ENCODE measurements at places on chromosomes 5 and 9.

DNA sequence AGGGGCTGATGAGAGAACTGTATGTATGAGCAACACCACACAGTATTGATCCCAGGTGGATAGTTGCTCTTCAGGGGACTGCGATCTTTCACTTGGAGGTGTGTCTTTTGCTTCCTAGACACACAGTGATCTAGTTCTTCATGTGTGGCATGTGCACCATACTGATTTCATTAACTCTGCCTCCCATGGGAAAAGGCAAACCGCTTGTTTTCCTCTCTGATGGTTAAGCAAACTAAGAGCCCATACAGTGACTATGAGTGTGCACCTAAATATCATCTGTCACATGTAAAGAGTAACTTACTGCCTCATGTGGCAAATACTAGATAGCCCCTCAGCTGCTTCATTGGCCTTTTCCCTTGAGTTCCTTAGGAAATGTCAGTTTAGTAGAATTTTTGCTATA, 147.3 kb downstream of the TLE4 start:
- DNase-seq = no peak

DNA sequence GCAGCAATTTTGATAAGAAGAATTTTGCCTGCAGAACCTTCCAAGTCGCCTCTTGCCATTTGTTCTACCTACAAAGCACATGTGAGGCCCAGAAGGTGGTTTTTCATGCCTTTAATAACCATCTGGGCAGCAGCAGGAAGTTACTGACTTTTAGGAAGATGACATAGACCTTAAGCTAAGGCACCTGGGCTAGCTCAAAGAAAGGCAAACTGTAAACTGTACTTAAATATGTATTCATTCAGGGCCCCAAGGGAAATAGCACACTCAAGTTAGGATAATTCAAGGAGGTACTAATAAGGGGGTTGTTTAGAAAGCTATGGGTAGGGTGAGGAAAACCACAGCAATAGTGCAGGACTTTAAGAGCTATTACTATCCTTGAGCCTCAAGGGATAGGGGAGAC, 57.3 kb upstream of the HSPB3 start:
- DNase-seq = no peak

GRCh38 chr9:99896119-99896518, 10.3 kb upstream of the STX17 start:
- no peak for DNase-seq

GRCh38 chr5:75043633-75044264, 8.6 kb downstream of the GCNT4 start:
- no peak for DNase-seq

DNA sequence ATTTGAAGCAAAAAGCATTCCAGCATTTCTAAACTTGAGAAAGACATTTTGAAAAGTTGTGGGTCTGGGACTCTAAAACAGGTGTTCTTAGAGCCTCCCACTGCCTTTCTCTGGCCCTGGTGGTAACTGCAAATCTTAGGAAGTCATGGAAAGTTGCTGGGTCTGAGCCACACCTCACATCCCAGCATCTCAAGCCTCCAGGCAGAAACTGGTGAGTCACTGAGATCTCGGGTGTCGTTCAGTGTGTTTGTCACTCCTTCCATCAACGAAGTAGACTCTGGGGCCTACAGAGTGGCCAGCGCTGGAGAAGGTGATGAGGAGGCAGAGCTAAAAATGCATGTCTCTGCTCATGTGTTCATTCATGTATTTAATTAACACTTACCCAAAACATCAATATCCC, 59.6 kb upstream of the C5orf58 start:
- no peak for DNase-seq

- DNase-seq = no peak
Measured at GRCh38 chr9:121786998-121787422, 135.6 kb downstream of the DAB2IP start.

DNA sequence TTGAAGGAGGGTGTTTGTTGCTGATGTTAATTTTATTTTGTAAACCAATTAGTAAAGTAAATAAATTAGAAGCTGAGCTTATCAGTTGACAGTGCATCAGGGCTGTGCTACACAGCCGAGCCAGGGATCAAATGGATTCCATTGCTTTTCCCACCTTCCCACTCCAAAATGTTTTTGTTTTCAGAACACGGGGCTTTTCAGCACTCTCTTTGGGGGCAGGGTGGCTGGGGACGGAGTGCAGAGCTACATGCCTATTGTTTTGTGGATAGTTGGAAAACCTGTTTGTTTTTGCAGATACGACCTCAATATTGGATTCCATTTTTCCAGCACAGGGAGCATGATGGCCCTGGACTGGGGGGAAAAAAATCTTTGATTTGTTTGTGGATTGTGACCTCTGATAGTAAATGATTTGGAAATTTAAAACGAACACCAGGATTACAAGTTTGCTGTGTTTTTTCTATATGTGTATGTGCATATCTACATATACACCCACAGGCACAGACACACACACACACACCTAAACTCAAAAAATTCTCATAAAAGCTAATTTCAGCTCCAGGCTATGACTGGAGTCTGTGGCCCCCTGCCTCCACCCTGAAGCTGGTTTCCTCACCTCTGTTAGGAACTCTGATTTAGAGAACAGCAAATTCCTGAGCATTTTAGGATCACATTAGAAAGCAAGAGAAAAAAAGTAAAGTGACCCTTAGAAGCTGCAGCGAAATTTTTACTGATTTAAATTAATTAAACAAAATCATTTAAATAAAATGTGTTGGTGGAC, 371.7 kb upstream of the IRX2 start:
- DNase-seq = no peak

- DNase-seq = no peak
Measured at GRCh38 chr9:82108474-82108873, 119.9 kb downstream of the SPATA31D1 start.

GRCh38 chr5:1384521-1384920, 39.6 kb upstream of the CLPTM1L start:
- DNase-seq = no peak

Data from iPS DF 19.7 (cell line).